ENCODE measurements at places on chromosomes 7 and 10.
A peak's percentile ranks its signal among the peaks of the same experiment; 100 is the strongest.

GRCh38 chr7:28672397-28672797 lies 260.1 kb downstream of the CREB5 start:
- DNase-seq = no peak

GRCh38 chr7:80902019-80902418 lies 16.8 kb downstream of the SEMA3C start:
- DNase-seq = no peak

GRCh38 chr10:4093438-4093837 lies 308.4 kb upstream of the KLF6 start:
- DNase-seq = no peak

DNA sequence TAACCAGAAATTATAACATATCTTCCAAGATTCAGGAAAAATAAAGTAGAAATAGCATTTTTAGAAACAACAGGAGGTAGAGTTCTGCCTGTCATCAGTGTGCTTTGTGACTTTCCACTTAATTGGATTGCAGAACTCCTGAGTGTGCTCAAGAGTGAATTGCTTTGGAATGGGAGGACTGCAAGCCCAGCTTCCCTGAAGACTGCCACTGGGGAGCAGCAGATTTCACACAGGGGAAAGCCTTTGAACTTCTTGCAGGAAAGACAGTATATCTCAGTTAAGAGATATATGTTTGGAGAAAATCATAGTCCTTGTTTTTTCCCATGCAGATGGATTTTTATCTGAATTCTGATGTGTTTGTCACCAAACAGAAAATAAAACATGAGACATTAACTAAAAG lies 124.5 kb downstream of the TMEM168 start:
- no peak for DNase-seq

GRCh38 chr7:87129332-87129731 lies 22.9 kb upstream of the DMTF1 start:
- no peak for DNase-seq

GRCh38 chr7:134452991-134453473 lies 5.9 kb downstream of the AKR1B1 start:
- DNase-seq = no peak

GRCh38 chr7:106047184-106047583 lies 64.9 kb downstream of the SYPL1 start:
- no peak for DNase-seq

GRCh38 chr7:46162609-46163008 lies 241.5 kb upstream of the IGFBP3 start:
- no peak for DNase-seq

- DNase-seq = no peak
Observed at GRCh38 chr10:107232013-107232412, 67.5 kb upstream of the SORCS1 start.

DNA sequence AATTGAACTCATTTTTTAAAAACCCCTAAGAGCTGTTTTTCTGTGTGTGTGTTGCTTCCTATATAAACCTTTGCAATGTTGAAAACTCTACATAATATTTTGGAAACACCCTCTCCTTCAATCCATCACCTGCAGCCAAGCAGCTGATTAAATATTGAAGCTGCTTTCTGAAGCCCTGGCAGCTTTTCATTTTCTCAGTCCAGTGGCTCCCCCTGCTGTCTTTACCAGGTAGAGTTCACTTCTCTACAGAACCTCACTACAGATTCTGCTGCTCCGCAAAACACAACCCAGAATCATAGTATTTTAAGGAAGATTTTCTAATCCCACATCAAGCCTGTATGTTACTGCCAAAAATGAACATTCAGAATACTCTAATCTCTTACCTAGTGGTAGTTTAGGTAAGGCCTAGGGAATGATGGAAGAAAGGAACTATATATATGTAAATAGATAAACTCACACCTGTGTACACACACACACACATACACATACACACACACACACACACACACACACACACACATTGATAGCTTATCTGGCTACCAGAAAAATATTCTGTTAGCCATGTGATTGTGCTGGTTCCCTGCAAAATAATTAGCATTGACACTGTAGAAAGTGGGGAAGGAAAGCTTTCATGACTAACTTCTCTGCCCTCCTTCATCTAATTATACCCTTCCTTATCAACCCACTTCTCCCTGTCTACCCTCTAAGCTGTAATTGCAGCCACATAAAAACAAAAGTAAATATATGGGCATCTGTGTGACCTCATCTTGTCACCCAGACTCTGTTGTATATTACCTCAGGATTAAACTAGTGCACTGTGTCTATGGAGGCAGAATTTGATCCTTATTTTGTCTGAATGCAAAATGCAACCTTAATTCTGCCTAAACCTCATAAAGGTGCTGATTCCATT lies 229.5 kb upstream of the FZD1 start:
- peak; percentile 56 for DNase-seq

DNA sequence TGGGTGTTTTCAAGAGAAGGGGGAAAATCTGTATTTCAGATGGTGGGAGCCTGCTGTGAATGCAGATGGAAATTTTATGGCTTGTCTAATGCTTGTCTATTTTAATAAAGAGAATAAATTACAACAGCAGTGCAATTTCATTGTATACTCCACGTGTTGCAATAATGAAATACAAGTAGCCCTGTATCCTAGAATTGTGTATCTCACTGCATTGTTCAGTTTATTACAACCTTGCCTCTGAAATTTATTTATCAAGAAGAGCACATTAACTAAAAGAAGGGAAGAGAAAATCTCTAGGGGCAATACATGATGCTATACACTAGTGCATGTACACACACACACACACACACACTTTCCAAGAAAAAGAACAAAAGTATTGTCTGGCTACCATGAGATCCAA lies 21.8 kb downstream of the ANK3 start:
- no peak for DNase-seq

GRCh38 chr10:98253499-98253898 lies 14.5 kb downstream of the LOXL4 start:
- no peak for DNase-seq

DNA sequence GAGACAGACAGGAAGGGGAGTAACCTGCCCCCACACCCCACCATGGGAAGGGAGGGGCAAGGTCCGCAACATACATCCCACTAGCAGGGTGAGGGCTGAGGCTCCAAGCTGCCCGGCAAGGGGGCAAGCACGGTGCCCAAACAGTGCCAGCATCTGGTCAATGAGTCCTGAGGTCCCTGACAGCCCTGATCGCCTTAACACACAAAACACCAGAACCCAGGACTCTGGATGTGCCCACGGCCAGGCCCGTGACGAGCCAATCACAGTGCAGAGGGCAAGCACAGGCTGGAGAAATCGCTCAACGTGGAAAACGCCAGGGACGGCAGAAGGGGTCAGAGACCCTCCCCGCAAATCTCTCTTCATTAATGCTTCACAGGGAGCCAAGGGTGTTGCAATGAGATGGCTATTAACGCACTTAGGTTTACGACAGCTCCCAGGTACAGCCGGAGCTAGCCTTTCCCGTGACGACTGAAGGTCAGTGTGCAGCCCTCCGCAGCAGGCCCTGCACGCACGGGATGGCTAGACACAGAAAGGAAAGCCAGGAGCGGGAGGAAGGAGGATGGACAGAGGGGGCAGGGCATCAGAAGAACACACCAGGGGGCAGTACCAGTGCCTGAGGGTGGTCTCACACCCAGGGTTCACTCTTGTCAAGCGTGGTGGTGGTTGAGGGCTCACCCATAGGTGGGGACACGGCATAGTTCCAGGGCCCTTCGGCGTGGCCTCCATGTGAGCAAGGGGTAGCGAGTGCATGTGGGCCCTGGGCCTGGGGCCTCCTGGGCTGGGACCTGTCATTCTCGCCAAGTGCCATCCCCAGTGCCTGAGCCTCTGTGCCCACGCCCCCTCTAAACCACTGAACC lies 220.5 kb downstream of the MAD1L1 start:
- no peak for DNase-seq

DNA sequence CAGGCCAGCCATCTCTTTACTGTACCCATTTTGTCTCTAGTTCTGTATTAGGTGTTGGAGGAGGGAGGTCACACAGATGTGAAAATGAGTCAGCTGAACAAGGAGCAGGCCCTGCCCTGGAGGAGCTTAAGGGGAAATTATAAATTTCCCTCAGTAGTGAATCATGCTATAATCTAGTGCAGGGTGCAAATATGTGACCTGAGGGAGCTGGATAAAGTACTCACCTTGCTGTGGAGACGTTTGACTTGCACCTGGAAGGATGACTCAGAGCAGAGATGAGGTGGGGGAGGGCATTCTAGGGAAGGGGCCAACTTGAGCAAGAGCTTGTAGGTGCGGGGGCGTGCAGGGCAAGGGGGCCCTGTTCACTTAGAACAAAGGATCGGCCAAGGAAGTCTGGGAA lies 610.6 kb downstream of the SDK1 start:
- DNase-seq = no peak

DNA sequence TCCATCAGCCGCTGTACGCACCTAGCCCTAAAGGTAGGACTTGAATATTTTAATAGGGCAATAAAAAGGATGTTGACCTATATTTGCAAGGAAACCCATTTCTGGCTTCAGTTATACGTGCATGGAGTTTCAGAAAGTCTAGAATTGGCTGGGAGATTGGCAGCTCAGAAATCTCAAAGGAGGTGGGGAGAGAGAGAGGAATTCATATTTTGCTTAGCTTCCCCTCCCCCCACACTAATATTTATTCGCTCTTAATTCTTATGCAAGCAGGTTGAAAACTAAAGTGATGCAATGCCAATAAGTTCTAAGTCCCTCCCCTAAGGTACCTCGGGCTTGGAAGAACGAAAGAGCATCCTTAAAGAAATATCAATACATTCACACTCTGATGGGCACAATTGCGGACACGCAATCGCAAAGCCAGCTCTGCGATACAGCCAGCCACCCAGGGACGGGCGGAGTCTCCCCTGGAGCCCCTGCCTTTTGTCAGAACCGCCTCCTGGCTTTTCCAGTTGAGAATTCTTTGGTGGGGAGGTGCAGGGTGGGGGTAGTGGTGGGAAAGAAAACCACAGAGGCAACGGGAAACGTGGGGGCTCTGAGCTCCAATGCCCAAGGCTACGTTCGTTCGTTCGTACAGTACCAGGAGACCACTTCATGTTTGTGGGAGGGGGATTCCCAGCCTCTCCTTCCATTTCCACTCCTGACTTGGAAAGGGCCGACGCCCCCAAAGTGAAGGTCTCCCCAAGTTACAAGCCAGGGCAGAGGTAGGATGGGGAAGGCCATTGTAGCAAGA lies 1.3 kb downstream of the SHH start:
- no peak for DNase-seq

GRCh38 chr7:6271694-6272440 lies 557 bp downstream of the CYTH3 start:
- DNase-seq = no peak

GRCh38 chr7:43868681-43869005 lies 674 bp downstream of the MRPS24 start:
- DNase-seq = no peak

GRCh38 chr7:74026903-74027682 lies 880 bp upstream of the ELN start:
- DNase-seq = peak; percentile 74

DNA sequence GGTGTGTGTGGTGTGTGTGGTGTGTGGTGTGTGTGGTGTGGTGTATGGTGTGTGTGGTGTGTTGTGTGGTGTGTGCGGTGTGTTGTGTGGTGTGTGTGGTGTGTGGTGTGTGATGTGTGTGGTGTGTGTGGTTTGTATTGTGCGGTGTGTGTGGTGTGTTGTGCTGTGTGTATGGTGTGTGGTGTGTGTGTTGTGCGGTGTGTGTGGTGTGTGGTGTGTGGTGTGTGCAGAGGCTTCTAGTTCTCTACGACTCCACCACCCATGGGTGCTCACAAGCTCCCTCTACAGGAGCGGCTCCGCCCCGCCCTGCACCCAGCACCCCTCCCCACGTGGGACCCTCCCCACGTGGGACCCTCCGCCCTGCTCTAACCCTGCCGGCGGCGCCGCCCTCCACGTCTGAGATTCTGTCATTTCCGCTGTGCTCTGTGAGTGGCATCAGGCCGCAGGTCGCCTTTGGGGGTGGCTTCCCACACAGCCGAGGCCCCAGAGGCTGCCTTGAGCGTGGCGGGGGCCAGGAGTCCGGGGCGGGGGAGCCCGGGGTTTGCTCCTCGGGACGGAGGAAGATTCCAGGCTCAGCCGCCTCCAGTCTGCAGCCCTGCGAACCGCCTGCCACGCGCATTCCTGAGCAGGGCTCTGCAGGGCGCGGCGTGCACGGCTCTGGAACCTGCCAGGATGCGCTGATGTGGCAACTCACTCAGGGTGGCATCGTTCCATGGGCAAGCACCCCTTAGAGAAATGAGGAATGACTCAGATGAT lies 37.0 kb upstream of the DNAJB6 start:
- DNase-seq = no peak

Measured in amygdala (tissue), 56 donors.